Stimulated activated CD4-positive, alpha-beta T cell treated with anti-CD3 and anti-CD28 coated beads, Interleukin-2, amount 100 ng/mL, for 48 hours (primary cell): ENCODE measurements at places on chromosomes 16 and 17.

- DNase-seq = no peak
Measured at GRCh38 chr16:88570691-88571092, 489 bp downstream of the ZC3H18 start.

DNA sequence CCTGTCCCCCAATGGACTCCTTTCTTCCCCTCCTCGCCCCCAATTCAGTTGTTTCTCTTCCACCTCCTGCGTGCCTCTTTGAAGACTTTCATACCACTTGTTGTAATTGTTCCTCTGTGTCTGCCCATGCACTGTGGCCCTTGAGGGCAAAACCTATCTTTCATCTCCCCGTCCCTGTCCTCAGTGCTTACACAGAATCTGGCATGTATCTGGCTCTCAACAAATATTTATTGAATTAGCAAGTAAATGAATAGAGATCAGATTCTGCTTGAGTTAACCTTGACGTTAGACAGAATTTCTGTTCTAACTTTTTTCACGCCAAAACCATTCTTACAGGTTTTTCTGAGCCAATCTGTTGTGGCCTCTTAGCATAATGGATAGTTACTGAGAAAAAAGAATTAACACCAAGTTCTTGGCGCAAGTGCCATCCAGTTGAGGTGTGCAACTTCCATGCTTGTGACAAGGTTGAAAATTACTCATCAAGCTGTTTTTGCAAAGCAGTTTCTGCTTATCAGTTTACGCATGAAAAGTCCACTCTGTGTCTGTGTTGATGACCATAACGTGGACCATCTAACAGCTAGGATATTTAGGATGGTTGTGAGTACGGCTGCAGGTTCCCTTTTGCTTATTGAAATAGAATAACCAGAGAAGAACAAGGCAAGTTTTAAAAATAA is 215.1 kb downstream of the PRKCA start:
- no peak for DNase-seq

- DNase-seq = no peak
Measured at GRCh38 chr16:49932946-49933345, 77.0 kb upstream of the ZNF423 start.

DNA sequence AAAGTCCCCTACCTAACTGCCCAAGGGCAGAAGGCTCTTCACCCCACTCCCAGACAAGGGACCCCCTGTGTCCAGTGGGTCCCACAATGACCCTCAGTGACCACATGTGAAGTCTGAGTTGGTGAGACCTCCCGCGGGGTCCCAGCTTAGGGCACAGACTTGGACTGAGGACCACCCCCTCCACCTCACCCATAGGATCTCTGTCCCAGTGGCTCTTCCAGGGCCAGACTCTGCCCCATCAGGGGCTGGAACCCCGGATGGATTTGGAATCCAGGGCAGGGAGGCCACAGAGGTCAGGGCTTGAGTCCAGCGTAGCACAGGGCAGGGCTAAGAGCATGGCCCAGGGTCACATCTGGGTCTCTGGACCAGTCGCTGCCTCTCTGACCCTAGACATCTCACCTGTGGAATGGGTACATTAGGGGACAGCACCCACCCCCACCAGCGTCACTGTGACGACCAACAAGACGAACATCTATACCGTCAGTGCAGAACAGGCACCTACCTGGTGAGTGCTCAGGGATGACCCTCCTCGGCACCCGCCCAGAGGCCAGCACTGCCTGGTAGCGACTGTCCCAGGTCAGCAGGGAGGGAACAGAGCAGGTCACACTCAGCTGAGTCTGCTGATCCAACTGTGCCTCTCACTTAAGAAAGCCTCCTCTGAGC is 37.7 kb downstream of the TNFRSF13B start:
- no peak for DNase-seq
